ENCODE measurements at places on chromosomes 4 and X.
A peak's percentile ranks its signal among the peaks of the same experiment; 100 is the strongest.

DNA sequence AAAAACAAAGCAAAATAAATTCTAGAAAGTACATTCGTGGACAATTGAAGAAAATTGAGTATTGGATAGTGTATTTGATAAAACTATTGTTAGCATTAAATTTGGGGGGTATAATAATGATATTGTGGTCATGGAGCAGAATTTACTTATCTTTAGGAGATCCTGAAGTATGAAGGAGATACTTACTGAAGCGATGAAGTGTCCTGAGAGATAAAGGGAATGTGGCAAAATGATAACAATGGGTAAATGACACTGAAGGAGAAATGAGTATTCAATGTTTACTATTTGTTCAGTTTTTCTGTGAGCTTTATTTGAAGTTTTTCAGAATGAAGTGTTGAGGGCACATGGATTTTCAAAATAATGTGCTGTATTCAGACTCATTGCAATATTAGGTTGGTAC lies 30.0 kb upstream of the BLTP1 start:
- no peak for DNase-seq

- no peak for DNase-seq
These were observed 14.5 kb upstream of the TXLNG start for GRCh38 chrX:16771483-16772398.

DNA sequence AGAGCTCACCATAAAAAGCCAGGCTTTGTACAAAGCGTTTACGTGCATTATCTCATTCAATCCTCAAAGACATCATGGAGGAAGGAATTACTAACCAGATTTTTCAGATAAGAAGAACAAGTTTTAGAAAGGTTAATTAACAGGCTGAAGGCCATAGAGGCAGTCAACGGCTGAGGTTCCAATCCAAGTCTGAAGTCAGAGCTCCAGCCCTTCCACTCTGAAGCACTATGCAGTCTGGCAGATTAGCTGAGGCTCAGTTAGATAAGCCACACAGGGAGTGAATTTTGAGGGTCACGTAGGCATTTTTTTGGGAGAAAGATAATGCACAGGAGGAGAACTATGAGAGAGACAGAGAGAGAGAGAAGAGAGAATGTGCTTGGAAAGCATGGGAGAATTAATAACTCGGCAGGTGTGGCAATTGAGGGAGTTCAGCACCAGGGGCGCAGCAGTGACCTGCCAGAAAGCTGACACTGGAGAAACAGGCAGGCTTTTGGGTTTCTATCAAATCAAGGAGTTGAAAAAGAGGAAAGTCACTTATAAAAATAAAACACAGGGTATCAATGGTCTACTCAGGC lies 116.5 kb upstream of the NAP1L5 start:
- DNase-seq, result no peak

DNA sequence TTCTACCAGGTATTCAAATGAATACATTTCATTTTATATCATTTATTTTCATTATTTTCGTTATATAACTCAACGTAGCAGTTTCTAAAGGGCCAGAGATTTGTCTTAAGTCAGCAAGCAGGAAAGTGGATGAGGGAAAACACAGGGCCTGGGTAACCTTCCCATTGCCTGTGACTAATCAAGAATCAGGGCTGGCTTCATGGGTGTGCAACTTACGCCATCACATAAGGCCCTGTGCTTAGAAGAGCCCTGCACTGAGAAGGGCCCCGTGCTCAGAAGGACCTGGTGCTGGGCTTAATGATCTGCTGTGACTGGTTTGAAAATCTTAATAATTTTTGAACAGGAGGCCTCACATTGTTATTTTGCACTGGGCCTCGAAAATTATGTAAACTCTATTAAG lies 65.4 kb upstream of the FAM9C start:
- DNase-seq, result no peak

DNA sequence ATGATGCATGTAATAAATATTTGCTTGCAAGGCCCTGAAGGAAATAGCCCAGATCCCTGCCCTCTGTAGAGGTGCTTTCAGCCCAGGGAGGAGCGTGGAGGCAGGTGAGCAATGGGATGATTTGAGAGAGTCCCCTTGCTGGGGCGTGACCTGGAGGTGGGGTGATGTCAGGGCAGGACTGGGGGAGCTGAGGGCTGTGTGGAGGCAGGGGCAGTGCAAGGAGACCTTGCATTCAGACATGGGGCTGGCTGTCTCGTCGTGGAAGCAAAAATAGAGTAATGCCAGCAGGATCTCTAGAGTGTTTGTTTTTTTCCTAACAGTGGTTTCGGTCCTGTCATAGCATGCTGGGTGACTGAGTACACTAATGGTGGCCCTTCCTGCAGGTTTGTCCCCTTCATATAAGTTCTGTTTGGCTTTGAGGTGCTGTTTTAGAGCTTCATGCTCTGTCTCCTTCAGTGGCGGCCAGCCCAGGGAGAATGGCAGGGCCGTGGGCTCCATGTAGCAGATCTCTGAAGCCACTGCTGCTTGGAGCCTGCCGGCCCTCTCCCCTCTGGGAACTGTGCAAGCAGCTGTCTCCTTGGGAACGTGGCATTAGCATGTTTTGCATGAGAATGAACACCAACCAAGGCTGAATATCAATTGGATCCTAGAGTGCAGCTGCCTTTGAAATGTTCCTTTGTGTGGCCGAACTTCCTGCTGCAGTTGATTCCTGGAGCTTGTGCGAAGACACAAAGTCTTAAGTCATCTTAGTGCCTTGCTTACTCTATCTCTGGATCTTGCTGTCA lies 39.3 kb upstream of the CLDN34 start:
- DNase-seq, result no peak

GRCh38 chrX:109720947-109721346 lies 12.1 kb downstream of the ACSL4 start:
- no peak for DNase-seq

- peak; percentile 70 for DNase-seq
These were observed 198.7 kb upstream of the ADAMTS3 start for GRCh38 chr4:72767618-72768302.

GRCh38 chr4:145815027-145815612 lies 123.5 kb downstream of the ZNF827 start:
- DNase-seq, result no peak

- no peak for DNase-seq
These were observed 161.1 kb upstream of the NAP1L5 start for GRCh38 chr4:88858752-88859151.

All from urothelium cell line (cell line).